Activated CD8-positive, alpha-beta memory T cell treated with anti-CD3 and anti-CD28 coated beads for 1 hour (primary cell): ENCODE measurements at places on chromosomes 6 and 20.

DNA sequence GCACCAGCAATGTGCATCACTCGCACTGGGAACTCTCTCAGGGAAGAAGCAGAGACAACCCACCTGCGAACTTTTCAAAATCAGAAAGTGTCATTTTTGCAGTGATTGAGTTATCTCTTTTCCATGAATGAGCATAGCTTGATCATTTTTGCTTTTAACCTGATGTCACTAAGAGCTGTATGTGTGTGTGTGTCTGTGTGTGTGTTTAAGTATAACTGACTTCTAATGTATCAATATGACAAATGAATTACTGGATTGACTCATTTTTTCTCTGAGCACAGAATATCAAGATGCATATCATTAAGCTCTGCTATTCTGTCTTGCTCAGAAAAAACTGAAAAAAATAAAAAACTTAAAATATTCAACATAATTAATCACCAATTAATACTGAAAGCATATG lies 548.9 kb upstream of the MARCKS start:
- no peak for DNase-seq

- DNase-seq, result no peak
Observed at GRCh38 chr6:137323860-137324259, 104.7 kb upstream of the IFNGR1 start.

DNA sequence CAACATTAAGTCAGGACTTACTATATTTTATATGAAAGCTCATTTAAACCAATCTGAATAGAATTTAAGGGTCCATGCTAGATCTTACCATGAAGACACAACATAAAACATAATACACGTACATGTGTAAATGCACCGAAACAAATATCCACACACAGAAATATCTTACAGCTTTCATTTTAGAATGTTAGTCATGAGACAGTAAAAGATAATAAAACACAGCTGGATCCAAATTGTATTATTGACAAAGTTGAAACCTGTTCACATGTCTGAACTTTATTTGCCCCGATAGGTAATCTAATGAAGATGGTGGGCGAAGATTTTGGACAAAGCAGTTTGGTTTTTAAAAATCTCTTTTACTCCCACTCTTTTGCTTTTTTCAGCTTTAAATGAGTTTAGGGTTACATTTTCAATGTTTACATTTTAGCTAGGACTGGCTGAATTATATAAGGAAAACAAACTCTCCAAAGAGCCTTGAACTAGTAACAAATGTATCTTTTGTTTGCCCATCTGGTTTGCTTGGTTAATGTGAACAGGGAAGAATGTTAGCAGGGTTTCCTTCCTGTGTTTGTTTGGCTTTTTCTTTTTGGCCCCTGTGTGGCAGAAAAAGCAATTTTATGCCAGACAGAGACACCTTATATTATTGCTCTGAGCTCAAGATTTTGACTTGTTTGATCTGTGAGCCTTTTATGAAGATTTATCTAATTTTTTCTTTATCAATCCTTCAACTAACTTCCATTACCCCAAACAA lies 5.1 kb upstream of the TMEM181 start:
- DNase-seq, result no peak

GRCh38 chr6:154861825-154862224 lies 128.6 kb downstream of the SCAF8 start:
- no peak for DNase-seq

- no peak for DNase-seq
Observed at GRCh38 chr6:42404484-42404883, 47.2 kb downstream of the TRERF1 start.

GRCh38 chr6:34022250-34022872 lies 123.5 kb downstream of the GRM4 start:
- no peak for DNase-seq

GRCh38 chr6:1554141-1554475 lies 55.6 kb upstream of the FOXC1 start:
- no peak for DNase-seq

DNA sequence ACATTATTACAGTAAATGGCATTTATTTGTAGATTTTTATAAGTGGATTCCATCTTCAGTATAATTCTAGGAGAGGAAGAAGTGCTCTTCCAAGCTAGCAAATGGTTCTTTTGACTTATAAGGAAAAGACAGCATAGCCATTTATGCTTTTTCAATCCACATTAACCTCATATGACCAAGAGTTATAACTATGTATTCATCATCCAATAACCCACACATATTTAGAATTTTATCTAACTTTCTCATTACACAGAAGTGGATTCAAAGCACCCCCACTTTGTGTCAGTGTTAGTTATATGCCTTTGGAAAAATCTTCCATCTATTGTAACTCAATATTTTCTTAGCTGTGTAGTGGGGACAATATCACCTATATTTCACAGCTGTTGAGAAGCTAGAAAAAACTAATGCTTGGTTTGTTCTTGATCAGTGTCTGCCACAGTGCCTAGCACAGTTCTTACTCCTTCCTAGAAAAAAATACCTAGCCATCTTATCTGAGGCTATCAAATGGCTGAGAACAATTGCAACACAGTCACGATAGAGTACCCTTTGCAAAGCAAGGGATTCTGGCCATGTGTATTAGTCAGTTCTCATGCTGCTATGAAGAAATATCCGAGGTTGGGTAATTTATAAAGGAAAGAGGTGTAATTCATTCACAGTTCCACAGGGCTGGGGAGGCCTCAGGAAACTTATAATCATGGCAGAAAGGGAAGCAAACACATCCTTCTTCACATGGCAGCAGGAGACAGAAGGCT lies 986.3 kb downstream of the TFAP2A start:
- no peak for DNase-seq

- DNase-seq, result no peak
Observed at GRCh38 chr6:44733868-44734267, 346.4 kb downstream of the CDC5L start.

GRCh38 chr6:45757443-45758130 lies 258.1 kb downstream of the CLIC5 start:
- no peak for DNase-seq

- peak; percentile 3 for DNase-seq
Observed at GRCh38 chr6:17156112-17156921, 54.5 kb downstream of the STMND1 start.

GRCh38 chr6:167789358-167789757 lies 37.4 kb upstream of the AFDN start:
- DNase-seq, result no peak

DNA sequence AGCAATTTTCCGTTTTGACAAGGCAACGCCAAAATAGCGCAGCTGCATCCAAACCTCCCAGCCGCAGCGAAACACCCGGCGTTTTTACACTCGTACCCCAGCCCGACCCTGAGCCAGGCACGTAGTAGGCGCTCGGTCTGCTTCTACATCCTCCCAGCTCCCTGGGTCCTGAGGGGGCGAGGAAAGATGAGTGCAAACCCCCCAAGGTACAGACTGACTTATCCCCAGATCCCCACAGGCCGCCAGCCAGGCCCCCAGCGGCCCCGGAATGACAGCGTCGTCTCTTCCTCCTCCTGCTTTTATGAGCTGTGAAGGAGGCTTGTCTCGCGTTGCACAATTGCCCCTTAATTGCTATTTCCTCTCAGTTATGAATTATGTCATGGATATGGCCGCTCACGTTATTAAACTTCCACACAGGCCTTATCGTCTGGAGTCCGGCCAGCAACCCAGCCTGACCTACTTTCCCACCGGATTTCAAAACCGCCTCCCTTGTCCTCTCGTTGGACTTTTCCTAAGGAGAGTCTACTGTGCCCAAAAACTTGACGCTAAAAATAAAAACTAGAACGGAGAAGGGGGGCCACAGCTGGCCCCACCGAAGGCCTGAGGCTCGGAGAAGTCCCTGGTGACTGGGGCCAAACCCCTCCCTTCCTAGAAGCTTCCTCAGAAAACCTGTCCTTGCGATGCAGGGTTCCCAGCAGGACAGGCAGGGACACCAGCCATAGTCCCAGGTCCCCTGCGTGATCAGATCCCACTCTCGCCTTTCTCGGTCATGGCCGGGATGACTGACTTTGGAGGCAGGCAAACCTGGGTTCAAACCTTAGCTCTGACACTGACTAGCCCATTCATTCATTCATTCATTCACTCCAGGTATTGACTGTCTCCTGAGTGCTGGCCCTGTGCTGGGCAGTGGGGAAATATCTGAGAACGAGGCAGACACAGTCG lies 130.9 kb upstream of the PTPN1 start:
- no peak for DNase-seq

- no peak for DNase-seq
Observed at GRCh38 chr6:53483423-53484353, 61.2 kb downstream of the GCLC start.
